ENCODE measurements at places on chromosomes 5 and 9.

DNA sequence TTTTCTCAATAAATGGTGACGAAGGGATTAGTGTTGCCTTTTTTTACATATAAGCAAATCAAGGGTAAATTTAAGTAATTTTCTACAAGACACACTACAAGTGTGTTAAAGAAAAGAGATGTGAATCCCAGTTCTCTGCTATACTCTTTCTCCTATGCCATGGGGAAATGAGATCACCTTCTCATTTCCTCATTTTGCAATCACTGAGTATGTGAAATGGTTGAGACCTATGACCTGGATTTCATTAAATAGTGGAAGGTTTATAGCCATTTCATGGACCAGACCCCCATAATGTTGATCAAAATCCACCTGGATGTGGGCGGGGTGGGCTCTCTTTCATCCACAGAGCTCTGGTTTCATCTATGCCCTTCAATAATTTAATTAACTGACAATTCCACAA lies 66.9 kb upstream of the SLIT3 start:
- DNase-seq = no peak

GRCh38 chr5:123786411-123786810 lies 274.4 kb downstream of the CSNK1G3 start:
- no peak for DNase-seq

DNA sequence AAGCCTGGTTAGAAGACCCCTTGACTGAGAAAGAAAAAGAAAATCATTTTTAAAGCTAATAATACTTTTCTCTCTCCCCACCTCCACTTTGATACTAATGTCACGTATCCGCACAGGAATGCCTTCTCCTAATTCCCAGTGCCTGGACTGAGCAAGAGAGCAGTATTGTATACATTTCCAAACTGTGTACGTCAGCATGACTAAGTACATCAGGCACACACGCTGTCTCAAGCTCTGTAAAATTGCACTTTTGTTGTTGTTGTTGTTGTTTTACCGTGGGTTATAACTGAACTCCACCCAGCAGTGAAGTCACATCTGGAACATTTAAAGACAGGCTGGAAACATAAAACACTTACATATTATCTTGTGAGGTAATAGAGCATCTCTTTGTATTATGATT lies 407.6 kb downstream of the DNAH5 start:
- no peak for DNase-seq

GRCh38 chr5:106854105-106854687 lies 816.5 kb downstream of the EFNA5 start:
- DNase-seq = no peak

- peak; percentile 86 for DNase-seq
Measured at GRCh38 chr9:129702589-129703520, 37.4 kb downstream of the PRRX2 start.

- no peak for DNase-seq
Measured at GRCh38 chr5:89826938-89827337, 582.6 kb downstream of the CETN3 start.

GRCh38 chr9:106482733-106483132 lies 380.2 kb upstream of the ZNF462 start:
- no peak for DNase-seq

- DNase-seq = no peak
Measured at GRCh38 chr9:125632321-125633115, 74.5 kb downstream of the MAPKAP1 start.

All from aorta (tissue), 5 donors.